ENCODE measurements at places on chromosomes 11 and 22.

DNA sequence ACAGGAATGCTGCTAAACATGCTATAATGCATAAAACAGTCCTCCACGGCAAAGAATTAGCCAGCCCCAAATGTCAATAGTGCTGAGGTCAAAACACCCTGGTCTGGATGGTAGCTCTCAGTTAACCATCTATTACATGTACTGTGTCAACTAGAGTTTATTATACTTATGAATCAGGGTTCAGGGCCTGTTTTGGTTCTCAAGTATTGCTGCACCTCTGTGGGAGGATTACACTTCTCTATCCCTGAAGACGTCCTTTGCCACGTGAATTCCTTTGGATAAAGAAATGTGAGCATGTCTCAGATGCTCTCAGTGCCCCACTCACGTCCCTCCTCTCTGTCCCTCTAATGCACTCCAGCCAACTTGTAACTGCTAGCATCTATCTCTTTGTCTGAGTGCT, 53.4 kb downstream of the SLC1A2 start:
- no peak for DNase-seq

DNA sequence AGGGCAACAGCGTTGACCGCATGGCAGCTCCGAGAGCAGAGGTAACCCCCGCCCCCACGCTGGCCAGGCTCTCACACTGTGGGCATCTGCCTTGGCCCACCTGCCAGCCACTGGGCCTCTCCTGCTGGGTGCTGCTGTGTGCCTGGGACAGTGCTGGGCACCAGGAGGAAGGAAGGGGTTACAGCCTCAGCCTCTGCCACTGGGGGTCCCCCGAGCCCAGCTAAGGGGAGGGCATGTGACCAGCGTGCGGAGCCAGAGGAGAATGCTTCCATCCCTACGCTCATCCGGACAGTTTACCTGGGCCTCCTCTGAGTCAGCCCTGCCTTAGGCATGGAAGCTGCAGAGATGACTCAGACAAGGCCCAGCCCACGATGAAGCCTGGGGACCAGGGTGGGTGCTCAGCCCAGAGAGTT, 10.9 kb downstream of the NCF4 start:
- no peak for DNase-seq

DNA sequence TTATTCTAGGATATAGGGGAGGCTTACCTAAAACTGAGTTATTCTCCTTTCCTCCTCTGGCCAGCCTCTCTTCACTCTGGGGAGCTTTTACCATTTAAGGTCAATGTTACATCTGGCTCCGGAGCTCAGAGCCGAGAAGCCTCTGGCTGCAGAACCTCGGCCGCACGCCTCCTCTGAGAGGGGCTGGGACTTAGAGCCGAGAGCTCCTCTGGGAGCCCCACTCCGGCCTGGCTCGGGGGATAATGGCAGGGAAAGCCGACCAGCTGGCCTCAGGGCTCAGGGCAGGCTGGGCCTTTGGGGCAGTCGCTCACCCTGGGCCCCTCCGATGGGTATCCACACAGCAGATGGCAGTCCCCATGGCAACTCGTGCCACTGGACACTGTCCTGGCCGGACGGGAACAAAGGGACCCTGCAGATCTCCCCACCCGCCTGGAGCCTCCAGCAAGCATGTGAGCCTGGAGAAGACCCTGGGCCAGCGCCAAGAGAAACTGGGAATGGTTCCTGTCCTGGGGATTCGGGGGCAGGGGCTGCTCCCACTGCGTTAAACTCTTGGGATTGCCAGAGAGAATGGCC, at the start of gene IRAG1:
Gene IRAG1, minus strand, starts transcription at position 247 of the 573 bp plus-strand sequence. Its CDS starts 153 bp downstream, at position 94.
- DNase-seq: no peak

DNA sequence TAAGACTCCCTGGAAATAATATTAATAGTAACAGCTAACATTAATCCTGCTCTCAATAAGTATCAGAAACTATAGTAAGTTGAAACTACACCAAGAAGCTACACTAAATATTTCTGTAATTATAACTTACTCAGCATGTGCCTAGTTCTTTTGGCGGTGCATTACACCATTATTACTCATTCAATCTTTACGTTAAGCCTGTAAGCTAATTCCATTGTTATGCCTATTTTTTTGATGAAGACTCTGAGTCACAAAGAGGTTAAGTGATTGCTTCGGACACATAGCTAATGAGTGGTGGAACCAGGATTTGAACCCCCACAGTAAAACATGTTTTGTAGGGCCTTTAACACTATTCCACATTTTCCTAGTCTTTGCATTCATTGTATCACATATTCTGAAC, 111.6 kb downstream of the RASSF10 start:
- DNase-seq: no peak

DNA sequence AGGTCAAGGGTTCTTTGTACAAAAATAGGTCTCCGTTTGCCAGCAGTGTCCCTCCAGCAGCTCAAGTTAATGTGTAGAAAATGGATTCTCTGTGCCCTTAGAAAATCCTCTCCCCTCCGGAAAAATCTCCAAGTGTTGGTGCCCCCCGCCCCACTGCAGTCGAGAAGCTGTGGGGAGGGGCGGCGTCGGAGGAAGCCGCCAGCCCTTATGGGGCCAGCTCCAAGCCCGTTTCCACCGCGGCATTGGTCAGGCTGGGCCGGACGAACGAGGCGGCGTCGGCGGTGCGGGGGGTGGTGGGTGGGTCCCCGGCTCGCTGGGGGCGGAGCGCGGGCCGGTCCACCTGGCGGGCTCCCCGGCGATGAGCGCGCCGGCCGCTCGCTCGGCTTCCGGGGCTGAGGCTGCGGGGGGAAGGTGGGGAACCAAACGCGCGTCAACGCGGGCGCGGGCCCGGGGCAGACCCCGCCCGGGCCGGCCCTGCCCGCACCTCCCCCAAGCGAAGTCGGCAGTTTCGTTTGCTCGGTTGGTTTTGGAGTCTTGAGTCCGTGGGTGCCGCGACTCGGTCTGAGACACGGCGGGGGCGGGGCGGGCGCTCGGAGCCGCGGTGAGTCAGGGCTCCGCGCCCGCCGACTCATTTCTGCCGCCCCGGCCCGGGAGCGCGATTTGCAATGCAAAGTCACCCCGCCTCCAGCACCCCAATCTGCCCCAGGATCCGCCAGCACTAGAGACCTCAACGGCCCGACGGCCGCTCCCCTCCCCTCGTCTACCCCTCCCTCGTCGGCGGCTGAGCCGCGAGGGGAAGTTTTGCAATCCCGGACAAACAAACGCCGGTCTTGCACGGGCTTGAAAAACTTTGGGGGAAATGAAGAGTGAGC, 1.4 kb downstream of the ASCL2 start:
- peak; percentile 53 for DNase-seq

GRCh38 chr22:44045145-44045544, 21.0 kb downstream of the PARVB start:
- no peak for DNase-seq

DNA sequence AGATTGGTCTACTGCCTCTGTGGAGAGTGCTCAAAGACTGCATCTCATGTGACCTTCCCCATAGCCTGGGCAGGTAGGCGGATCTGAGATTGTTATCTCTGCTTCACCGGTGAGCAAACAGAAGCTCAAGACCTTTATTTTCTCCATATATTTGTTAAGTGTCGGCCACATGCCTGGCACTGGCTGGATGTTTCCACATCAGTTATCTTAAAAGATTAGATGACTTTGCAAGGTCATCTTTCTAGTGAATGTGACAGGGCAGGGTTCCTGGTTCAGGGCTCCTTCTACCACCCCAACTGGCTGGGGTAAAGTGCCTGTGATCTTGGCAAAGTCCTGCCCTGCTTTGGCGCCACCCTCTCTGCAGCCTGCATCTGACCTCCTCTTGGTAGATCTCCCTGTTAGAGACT, 125.0 kb downstream of the CCDC81 start:
- no peak for DNase-seq

- DNase-seq: no peak
These were observed 16.2 kb downstream of the CAPN5 start for GRCh38 chr11:77082838-77083565.

DNA sequence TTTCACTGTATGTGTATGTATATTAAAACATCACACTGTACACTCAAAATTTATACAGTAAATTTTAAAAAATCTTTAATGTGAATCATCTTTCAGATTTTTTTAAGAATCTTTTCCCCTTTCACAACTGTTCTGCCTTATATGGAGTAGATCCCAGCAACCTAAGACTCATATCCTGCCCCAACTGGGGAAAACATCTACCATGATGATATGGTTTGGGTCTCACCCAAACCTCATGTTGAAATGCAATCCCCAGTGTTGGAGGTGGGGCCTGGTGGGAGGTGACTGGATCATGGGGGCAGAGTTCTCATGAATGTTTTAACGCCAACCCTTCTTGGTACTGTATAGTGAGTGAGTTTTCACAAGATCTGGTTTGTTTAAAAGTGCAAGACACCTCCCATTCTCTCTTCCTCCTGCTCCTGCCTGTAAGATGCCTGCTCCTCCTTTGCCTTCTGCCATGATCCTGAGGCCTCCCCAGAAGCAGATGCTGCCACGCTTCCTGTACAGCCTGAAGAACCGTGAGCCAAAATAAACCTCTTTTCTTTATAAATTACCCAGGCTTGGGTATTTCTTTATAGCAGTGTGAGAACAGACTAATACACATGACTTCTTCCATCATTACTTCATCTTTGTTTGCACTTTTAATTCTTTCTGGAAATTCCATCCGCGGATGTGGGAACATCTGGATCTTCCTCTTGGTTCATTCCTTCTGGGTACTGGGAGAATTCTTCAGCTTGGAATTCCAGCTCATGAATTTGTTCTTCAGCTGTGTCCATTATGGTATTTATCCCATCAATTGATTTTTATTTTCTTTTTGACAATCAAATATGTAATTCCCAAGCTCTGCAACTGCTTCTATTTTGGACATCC, 36.9 kb downstream of the LINC01488 start:
- DNase-seq: no peak

GRCh38 chr11:27183672-27184457, 143.2 kb downstream of the BBOX1 start:
- DNase-seq: peak; percentile 40

- no peak for DNase-seq
These were observed 1.1 kb upstream of the ADM start for GRCh38 chr11:10303558-10304363.

- DNase-seq: no peak
These were observed 727.4 kb downstream of the DLG2 start for GRCh38 chr11:84899740-84900139.

DNA sequence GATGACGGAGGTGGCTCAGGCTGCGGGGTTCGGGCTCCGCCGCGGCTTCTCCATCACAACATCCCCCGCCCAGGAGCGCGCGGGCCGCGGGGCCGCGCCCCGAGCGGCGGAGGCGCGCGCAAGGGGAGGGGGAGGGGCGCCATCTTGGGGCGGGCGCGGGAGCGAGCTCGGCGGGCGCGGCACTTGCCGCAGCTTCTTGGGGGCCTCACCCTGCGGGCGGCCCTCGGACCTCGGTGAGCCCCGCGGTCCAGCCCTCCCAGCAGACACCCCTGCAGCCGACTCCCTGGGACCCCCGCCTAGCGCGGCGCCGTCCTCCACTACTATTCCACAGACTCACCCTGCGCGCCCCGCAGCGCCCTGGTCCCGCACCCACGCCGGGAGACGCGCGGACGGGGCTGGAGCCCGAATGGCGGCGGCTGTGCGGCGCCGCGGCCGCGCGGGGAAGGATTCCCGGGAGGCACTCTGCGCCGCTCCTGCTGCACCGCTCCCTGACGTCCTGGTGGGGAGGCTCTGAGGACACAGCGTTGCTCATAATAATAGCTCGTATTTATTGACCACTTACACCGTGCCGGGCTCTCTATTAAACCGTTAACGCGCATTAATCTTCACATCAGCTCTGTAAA, at the start of gene APBB1:
Gene APBB1, minus strand, starts transcription at position 86 of the 623 bp plus-strand sequence. CDS start 7,747 bp downstream, outside the sequence.
- DNase-seq: peak; percentile 75

- DNase-seq: no peak
These were observed 32.5 kb upstream of the RASL10A start for GRCh38 chr22:29348041-29348440.

- no peak for DNase-seq
These were observed 101.6 kb downstream of the COMMD9 start for GRCh38 chr11:36187622-36188021.

- no peak for DNase-seq
These were observed 806.4 kb downstream of the KCNA4 start for GRCh38 chr11:29210426-29210825.

GRCh38 chr11:120182790-120183491, 27.9 kb upstream of the OAF start:
- no peak for DNase-seq

DNA sequence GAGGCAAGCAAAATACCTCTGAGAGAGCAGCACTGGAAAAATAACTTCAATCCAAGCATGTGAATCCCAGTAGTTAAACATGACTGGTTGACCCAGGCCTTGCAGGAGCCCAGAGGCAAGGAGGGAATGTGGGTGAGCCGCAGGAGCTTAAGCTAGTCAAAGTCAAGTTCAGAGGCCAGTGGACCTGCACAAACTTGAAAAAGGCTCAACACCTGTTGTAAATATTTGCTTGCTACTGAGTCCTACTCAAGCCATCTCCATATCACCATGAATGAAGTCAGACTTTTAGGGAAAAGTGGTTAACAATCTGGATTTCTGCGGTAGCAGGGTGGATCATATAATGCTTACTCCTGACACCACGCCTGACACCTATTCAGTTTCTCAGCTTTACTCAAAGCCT, 4.8 kb upstream of the CAT start:
- DNase-seq: no peak

GRCh38 chr22:26273011-26273675, 103.9 kb downstream of the SEZ6L start:
- no peak for DNase-seq

DNA sequence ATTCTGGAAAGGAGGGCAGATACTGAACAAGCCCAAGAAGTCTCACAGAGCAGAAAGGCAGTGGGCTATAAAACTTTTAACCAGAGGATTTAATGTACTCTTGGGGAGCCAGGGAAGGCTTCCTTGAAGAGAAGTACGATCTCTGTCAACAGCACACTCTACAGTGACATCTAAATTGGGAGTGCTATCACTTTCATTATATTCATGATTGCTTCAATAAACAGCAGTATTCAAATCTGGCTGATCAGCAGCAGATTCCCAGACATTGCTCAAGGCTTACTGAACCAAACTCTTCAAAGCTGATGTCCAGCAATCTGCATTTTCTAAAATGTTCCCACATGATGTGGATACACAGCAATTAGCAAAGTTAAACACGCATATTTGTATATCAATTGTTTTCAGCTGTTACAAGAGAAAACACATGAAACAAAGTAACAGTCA, 44.2 kb downstream of the SYTL2 start:
- DNase-seq: no peak

DNA sequence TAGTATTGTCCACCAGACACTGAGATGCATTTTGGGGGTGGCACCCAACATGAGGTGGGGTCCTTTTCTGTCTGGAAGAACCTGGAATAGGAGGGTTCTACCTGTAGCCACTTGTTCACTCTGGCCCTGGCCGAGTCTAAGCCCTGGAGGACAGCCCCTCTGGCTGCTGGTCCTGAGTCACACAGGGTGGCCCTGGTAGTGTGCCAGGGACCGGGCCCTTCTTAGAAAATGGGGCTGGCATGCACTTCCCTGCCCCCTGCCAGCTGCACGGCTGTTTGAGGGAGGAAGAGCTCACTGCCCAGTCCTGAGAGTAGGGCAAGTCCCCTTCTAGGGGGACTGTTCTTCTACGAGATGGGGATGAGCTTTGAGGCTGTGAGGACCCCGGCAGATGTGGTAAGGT, 2.2 kb downstream of the PLCB3 start:
- no peak for DNase-seq

Data from NCI-H1930 (cell line).